ENCODE measurements at places on chromosomes 12 and 14.
A peak's percentile ranks its signal among the peaks of the same experiment; 100 is the strongest.

DNA sequence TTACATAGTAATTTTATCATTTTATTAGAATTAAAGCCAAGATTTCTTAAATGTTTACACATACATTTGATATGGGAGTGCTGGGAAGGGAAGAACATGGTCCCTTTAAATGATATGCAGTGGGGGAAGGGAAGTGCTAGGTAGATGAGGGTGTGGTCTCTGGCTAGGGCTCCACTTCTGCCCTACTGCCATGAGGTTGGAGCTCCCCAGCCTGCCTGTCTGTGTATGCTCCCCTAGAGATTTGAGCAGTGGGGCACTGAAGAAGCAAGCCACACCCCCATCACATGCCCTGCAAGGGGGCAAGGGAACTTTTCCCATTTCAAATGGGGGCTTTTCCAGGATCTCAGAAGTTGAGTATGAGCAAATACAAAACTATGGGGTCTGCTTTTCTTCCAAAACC lies 25.5 kb downstream of the CLECL1 start:
- DNase-seq: no peak

- no peak for DNase-seq
Observed at GRCh38 chr12:115362339-115362976, 678.5 kb upstream of the TBX3 start.

DNA sequence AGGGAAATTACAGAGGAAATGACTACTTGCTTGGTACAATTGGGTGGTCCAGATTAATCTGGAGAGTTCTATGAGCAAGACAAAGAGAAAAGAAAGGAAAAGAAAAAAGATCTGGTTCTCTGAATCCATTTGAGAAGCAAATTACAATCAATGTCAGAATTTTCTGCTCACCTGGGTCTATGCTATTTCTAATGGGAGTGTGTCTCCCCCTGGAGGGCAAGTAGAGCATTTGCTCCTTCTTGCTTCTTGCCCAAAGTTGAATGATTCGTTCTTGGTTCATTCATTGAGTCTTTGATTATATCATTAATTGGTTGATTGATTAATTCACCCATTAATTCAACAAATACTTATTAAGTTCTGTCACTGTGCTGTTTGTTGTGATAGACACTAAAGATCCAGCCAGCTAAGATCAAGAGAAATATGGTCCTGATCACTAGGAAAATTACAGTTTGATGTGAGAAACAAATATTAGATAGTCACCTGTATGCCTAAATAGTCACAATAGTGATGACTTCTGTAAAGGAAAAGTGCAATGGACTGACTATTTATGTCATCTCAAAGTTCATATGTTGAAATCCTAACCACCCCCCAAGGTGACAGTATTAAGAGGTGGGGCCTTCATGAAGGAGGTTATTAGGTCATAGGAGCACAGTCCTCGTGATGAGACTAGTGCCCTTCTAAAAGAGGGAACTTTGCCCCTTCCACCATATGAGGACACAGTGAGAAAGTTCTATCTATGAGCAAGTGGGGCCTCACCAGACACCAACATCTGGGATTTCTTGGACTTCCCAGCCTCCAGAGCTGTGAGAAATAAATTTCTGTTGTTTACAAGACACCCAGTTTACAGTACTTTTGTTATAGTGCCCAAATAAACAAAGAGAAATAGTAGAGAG lies 8.0 kb upstream of the ASB8 start:
- DNase-seq: no peak

DNA sequence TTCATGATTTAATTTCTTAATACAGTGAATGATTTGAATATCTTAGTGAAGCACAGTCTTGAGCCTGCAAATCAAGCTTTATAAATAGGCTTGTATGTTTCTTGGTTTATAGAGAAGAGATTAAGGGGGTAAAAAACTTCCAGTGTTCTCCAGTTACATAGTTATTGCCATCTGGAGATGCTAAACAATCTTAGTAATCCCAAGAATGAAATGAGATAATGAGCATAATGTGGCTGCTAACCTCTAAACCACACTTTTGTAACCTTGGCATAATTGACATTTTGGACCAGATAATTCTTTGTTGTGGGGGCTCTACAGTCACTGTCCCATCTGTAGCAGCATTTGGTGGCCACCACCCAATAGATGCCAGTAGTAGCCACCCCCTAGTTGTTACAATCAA lies 316.8 kb downstream of the CCDC91 start:
- DNase-seq: no peak

GRCh38 chr12:32309811-32310736 lies 89.3 kb upstream of the FGD4 start:
- DNase-seq: no peak

DNA sequence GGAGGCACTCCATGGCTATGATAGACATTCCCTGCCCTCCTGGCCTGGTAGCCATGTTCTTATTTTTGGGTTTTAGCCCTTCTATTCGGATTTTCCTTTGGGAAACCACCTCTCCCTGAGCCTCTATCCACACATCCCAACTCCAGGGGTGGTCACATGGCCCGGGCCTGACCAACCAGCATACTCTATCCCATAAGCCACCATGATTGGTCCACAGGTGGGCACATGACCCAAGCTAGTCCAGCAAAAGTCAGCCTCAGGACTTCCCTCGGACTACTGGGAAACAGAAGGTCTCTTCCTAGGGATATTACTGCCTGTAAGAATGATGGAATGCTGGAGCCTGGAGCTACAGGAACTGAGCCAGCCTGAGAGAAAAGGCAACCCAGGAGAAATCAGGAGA lies 12.5 kb downstream of the PRIMA1 start:
- no peak for DNase-seq

GRCh38 chr12:54431911-54432814 lies 13.1 kb upstream of the ITGA5 start:
- DNase-seq: no peak

DNA sequence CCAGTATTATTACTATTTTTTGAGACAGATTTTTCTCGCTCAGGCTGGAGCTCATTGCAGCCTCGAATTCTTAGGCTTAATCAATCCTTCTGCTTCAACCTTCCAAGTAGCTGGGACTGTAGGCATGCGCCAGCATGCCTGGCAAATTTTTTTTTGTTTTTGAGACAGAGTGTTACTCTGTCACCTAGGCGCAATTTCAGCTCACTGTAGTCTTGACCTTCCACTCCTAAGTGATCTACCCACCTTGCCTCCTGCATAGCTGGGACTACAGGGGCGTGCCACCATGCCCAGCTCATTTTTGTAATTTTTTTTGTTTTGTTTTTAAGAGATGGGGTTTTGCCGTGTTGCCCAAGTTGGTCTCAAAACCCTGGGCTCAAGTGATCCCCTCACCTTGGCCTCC lies 15.2 kb downstream of the ERC1 start:
- DNase-seq: no peak

- no peak for DNase-seq
Observed at GRCh38 chr14:89228921-89229639, 188.0 kb downstream of the FOXN3 start.

GRCh38 chr14:32129124-32129523 lies 52.0 kb downstream of the ARHGAP5 start:
- DNase-seq: no peak

GRCh38 chr12:89949457-89950195 lies 241.0 kb upstream of the ATP2B1 start:
- DNase-seq: peak; percentile 54

DNA sequence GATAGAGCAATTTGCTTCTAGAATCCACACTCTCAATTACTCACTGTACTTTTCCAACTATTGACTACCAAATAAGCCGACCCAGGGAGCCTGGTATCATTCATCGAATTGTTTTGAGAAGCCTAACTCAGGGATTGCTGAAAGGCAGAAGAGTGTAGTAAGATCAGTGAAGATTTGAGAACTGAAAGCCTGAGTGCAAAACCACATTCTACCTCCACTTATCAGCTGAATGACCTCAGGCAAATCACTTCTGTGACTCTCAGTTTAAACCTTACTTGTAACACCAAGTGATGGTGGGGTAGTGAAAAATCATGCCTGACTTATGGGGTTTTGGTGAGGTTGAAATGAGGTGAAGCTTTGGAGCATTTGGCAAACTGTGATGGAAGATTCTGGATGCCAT lies 126.1 kb upstream of the MAX start:
- no peak for DNase-seq

DNA sequence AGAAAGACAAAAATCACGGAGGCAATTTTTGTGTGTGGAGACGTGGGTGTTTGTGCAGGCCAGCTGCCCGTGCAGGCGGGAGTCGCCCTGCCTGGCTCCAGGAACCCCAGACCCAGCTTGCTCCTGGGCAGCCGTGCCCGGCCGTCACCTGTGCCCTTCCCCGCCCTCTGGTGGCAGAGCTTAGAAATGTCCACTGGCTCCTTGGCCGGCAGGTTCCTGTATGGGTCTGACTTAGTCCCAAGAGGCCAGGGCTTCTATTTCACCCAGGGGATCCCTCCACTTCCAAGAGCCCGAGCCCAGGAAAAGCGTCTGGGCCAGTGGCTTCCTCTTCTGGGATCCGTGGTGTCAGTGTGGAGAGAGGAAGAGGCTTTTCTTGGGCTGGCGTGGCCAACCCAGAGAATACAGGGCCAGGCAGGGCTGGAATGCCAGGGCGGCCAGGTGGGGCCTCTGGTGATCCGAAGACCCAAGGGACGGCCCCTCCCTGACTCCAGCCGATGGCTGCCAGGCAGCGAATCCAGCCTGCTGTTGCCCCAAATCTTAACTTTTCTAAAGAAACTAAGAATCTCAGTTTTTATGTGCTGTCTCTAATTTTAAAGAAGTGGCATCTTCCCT lies 120.9 kb downstream of the TMEM132C start:
- DNase-seq: no peak

GRCh38 chr14:84144166-84144565 lies 1385.8 kb upstream of the FLRT2 start:
- DNase-seq: no peak

GRCh38 chr12:23659131-23659530 lies 290.3 kb downstream of the SOX5 start:
- no peak for DNase-seq

DNA sequence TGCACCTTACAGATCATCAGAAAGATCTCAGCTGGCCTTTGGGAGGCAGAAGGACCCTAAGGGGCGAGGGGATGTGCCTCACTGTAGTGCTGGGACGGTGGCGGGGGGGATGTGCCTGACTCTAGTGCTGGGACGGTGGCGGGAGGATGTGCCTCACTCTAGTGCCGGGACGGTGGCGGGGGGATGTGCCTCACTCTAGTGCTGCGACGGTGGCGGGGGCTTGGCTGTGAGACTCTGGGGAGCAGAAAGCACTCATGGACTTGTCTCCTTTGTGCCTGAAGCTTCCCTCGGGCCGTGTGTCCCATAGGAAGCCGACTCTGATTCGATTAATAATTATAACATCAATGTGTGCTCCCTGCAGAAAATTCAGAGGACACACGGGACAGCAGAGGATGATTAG lies 126.6 kb downstream of the ZNF664 start:
- no peak for DNase-seq

GRCh38 chr14:102248121-102248520 lies 56.8 kb downstream of the MOK start:
- DNase-seq: no peak

DNA sequence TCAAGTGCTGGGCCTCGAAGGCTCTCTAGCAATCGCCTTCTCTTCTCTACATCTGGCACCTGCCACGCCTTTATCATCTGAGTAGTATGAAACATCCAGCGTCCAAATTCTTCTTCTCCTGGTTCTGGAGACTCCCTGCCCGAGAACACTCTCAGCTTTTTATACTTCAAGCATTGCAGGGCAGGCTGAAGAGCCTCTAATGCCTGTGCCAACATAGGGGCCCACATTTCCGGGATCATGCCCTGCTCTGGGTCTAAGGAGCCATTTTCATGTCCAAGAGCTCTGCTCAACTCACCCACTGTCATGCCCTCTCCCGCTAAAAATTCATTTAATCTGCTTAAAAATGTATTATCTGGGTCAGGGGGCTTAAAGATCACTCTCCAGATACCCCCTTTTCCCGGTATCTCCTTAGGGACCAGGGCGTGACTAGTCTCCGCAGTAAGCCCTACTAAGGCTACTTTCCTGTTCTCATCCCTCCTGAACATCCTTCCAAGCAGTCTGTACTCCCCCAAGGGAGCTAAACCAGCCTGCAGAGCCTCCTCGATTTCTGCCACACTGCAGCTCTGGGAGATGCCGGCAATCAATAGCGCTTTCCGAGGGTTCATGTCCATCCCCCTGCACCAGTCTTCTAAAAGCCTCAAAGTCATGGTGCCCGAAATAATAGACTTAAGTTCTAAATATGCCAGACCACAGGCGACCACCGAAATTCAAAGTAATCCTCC lies 940 bp downstream of the MOAP1 start:
- DNase-seq: no peak

- no peak for DNase-seq
Observed at GRCh38 chr14:23481979-23482822, 12.7 kb downstream of the NGDN start.

DNA sequence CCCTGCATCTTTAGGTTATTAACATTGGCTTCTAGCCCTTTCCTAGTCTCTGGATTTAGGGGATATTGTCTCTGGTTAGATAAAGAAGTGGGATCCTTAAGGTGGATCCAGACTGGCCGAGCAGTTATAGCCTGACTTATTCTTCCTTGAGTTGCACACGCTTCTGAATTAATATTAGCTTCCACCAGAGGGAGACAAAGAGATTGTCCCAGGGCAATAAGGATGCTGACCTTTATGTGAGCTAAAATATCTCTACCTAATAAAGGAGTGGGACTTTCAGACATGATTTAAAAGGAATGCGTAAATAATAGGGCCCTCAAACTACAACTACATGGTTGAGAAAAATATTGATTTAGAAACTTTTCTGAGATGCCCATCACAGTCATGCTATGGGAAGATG lies 139.7 kb downstream of the SLCO1B3 start:
- no peak for DNase-seq

GRCh38 chr14:24075485-24076301 lies 4.3 kb downstream of the CPNE6 start:
- no peak for DNase-seq

DNA sequence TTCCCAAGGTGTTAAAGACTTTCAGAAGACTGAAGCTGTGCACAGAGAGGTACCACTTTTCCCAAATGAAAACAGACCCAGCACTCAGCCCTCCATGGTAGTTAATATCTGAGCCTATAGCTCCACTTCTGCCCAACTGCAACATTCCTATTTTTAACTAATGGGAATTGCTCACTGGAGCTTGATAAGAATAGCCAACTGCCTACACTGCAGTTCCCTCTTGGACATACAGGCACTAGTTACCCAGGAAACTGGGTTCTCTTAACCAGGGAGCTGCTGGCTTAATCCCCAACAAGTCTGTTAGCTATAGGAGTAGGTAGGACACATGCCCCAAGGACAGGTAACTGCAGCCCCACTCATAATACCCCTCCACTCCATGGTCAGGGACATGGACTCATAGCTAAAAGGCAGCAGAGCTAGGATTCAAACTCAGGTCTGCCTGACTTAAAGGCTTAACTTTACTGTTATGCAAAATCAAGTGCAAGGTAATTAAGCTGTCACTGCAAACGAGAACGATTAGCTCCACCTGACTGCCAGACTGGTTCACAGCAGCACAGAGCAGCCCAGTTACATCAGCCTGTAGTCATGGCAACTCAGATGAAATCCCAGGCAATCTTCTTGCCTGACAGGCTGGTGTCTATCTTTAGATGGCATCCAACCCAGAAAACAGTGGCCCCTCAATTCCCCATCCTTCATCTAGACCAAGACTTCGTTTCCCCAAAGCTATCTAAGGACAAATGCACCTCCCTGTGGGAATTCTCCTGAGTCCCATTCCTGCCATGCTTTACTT lies 77.1 kb upstream of the ACTN1 start:
- DNase-seq: no peak

GRCh38 chr12:53381731-53382630 lies 2.0 kb downstream of the SP1 start:
- DNase-seq: peak; percentile 51

Measured in AG09319 (cell line).